NCI-H524 treated with DMSO at 0.1 percent for 48 hours (cell line): ENCODE measurements at places on chromosomes 7 and 10.

- no peak for DNase-seq
Observed at GRCh38 chr10:50396491-50397311, 145.4 kb upstream of the ASAH2 start.

DNA sequence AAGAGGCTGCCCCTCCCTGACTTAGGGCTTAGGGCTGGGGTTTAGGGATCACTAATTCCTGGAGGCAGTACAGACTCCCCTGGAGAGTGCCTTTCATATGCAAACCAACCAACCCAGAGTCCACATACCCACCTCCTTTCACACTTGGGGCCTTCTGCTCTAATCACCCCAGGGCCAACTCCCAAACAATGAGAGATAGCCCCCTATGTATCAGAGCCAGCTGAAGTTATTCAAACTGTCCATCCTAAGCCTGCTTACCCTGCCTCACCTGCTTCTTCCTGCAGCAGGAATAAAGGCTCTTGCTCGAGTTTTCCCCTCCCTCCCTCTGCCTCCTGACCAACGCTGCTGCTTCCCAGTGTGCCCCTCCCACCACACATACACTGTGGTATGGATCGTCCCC is 51.8 kb upstream of the SLC35G1 start:
- DNase-seq = no peak

DNA sequence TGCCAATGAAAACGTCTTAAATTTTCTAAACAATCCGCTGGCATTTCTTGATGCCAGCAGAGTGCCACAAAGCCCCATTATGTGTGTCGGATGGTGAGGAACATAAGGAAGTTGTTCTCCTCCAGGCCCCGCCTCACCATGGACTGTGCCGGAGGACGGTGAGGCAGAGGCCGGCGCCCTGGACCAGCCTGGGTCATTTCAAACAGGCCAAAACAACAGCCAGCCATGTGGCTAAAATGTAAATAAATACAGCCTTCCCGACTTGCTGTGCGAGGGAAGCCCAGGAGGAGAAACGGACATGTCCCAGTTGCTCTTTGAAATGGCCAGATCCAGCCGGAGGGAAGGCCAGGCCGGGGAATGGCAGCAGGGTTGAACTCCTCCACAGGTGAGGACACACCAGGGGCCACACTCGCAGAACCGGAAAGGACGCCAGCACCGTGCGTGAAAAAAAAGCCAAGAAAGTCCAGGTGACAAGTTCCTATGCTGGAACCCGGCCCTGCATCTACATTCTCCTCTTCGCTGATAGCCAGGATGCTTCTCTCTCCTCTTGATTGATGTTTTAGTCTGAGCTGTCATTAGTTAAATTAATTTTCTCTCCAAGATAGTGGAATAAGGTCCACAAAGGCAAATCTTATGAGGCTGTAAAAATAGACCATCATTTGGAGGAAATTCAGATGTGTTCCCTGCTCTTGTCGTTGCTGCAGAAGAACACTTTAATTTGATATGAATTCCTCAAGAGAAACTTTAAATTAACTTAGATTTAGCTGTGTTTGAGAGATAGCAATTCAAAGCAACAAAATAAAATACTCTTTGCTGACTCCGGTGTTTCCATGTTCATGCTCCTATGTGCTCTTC is 64.6 kb downstream of the EBF3 start:
- DNase-seq = no peak

- DNase-seq = no peak
Observed at GRCh38 chr7:104179178-104179577, 28.6 kb downstream of the ORC5 start.

- no peak for DNase-seq
Observed at GRCh38 chr10:17649836-17650235, 5.9 kb downstream of the STAM start.

DNA sequence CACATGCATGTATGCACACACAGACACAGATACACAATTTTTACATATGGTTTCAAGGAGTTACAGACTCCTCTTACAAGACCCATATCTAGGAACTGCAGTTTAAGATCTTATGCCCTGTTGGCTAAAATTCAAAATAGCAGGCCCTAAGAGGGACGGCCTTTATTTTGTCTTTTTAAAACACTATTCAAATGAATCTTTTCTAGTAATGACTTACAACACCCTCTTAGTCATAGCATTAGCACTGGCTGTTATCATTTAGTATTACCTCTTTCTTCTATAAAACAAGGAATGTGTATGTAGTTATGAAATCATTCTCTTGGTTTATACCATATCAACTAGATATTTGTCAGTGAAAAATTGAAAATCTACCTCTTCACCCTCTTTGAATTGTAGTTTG is 15.3 kb downstream of the PAPSS2 start:
- no peak for DNase-seq

DNA sequence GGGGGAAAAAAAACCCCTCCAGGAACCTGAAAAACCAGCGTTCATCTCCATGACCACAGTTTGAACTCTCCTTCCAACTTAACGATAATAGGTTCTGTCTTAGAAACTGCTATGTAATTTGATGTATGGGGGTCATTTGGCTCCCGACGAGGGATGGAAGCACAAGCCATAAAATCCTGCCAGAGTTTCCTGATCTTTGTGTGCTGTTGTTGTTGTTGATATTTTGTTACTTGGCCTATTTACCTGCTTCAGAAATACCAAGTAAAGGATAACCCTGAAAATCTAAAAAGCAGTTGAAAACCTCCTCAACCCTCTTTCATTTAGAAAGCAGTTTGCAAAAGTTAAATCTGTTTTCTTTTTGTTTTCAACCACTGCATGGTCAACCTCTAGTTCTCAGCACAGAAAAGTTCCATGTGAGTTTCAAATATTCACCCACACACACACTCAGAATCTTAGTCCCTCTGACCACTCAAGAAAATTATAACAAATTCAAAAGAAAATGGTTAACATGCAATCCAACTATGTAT is 9.3 kb upstream of the HOXA2 start:
- DNase-seq = no peak

GRCh38 chr10:106941297-106942034 is 223.0 kb downstream of the SORCS1 start:
- no peak for DNase-seq

- peak; percentile 35 for DNase-seq
Observed at GRCh38 chr7:132203021-132203420, 373.2 kb downstream of the PLXNA4 start.

- no peak for DNase-seq
Observed at GRCh38 chr7:98240961-98241673, 10.9 kb downstream of the TECPR1 start.

- no peak for DNase-seq
Observed at GRCh38 chr10:60799971-60800650, 21.8 kb downstream of the CDK1 start.

GRCh38 chr7:86295526-86295925 is 348.2 kb upstream of the GRM3 start:
- no peak for DNase-seq

DNA sequence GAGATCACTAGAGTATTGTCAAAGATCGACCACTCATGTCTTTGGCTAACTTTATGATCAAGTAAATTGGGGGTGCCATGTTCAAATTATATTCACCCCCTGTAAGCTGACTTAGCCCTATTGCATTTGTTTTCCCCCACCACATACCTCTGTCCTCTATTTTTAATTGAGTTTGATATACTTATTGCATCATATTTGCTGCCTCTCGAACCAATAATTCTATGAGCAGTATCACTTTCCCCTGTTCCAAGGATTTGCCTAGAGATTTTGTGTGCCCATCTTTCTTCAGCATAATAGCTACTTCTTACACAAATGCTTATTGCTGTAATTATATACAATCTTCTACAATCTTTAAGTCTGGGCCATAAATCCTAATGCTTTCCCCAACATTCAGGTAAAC is 245.2 kb downstream of the COBL start:
- DNase-seq = no peak

GRCh38 chr10:73529089-73529832 is 33.4 kb upstream of the PPP3CB start:
- no peak for DNase-seq

- no peak for DNase-seq
Observed at GRCh38 chr7:17234030-17234397, 64.4 kb upstream of the AHR start.

DNA sequence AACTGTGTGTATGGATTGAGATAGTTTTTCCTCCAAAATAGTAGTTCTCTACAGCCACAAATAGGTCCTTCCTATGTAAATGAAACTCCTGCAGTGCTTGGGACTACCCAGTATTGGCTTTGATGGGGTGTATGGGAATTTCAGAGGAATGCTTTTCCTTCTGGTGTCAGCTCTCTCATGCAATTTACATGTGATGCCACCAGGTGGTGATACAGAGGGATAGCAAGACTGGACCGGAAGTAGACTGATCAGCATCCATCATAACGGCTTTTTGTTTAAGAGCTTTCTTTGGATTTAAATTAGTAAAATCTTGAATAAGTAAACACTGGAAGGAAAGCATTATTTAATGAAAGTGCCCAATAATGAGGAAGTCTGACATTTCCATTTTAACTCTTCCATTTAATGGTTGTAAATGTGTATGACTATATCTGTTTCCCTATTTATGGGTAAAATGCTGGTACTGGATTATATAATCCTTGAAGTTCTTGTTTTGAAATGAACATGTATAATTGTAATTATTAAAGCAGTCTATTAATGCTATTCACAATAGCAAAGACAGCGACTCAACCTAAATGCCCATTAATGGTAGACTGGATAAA is 22.7 kb downstream of the DYNC1I1 start:
- no peak for DNase-seq

DNA sequence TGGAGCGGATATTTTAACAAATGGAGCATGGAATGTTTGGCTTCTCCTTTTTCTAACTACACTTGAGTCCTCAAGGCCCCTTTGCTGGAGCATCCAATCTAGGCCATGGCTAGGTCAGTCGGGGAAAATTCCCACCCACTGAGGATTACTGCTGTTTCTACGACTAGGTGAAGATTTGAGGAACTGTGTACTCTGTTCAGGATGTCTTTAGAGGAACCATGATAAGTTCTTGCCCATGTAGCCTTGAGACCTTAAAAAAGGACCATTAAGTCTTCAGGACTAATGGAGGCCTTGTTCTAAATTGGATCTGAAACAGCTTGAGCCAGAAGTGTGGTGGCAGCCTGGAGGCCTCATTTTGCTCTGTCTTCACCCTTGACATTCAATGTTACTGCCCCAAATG is 6.2 kb downstream of the AGK start:
- no peak for DNase-seq

DNA sequence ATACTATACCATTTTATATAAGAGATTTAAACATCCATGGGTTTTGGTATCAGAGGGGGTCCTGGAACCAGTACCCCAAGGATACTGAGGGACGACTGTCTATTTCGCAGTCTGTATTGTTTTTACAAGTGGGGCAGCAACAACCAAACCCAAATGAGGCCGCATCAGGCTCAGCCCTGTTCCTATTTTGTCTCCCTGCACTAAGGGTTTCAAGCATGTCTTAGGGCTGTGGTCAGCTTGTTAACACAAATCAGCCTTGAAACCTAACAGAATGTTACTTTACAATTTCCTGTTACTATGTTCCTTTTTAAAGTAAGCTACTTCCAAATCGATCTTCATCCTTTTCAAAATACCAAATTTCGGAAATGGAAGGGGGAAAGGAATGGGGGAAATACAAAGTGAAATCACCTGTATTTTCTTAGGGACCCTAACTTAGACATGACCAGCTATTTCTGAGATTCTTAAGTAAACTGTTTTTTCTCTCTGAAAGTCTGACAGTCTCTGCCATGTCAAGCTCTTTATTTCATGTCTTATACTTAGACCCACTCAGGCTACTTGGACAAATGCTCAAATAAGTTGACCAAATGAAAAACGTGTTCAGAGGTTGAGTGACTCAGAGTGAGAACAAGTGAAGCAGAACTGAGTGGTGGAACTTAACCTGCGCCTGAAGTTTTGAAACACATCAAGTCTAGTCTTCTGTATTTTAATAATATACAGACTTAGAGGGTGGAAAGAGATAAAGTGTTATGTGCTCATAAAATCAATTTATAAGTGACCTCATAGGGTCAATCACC is 75.8 kb downstream of the C1GALT1 start:
- no peak for DNase-seq

GRCh38 chr10:93613126-93613525 is 789 bp downstream of the PDE6C start:
- no peak for DNase-seq
